NCI-H1092 (cell line): ENCODE measurements at places on chromosomes 2 and 18.
A peak's percentile ranks its signal among the peaks of the same experiment; 100 is the strongest.

DNA sequence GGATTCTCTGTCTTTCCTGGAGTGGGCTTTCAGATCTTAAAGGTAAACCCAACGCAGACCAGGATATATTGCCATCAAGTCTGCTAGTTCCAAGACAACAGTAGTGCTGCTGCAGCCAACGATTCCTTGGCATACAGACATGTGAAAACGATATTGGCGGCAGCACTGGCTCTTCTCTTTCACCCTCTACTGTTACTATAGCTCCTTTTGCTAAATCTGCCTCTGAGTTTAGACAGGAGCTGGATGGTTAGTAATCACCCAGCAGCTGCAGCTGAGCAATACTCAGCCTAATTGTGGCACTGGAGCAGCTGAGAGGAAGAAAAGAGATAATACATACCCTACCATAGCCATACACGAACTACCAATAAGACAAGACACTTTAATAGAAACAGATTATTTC is 4.0 kb downstream of the YES1 start:
- peak; percentile 16 for DNase-seq

- DNase-seq, result no peak
These were observed 215.1 kb downstream of the DYSF start for GRCh38 chr2:71668326-71669057.

DNA sequence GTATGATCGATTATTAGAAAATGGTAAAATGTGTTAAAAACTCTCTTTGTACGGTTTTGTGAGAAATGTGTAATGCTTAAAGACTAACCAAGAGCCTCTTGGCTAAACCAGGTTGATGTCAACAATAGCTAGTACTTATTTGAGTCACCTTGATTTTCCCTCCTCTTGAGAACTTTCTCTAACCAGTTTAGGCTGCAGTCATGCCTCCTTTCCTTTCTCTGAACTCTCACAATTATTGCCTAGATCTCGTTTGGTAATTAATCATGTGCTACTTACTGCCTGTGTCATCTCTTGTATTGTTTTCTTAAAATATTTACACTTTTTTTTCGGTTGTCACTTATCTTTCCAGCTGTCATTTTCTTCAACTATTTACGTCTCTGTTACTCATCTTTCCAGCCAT is 1.1 kb upstream of the EPC2 start:
- DNase-seq, result no peak

DNA sequence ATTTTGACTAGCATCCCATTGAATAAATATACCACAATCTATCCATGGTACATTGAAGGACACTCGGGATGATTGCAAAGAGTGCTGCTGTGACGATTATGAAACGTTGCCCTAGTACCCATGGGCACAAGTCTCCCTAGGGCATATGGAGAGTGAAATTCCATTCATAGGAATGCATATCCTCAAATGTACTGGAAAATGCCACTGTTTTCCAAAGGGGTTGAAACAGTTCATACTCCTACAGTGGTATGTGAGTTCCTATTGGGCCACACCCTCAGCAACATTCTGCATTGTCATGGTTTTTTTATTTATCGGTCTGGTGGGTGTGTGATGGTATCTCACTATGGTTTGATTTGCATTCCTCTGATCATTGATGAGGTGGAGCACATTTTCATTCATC is 130.6 kb downstream of the TWIST2 start:
- DNase-seq, result no peak

DNA sequence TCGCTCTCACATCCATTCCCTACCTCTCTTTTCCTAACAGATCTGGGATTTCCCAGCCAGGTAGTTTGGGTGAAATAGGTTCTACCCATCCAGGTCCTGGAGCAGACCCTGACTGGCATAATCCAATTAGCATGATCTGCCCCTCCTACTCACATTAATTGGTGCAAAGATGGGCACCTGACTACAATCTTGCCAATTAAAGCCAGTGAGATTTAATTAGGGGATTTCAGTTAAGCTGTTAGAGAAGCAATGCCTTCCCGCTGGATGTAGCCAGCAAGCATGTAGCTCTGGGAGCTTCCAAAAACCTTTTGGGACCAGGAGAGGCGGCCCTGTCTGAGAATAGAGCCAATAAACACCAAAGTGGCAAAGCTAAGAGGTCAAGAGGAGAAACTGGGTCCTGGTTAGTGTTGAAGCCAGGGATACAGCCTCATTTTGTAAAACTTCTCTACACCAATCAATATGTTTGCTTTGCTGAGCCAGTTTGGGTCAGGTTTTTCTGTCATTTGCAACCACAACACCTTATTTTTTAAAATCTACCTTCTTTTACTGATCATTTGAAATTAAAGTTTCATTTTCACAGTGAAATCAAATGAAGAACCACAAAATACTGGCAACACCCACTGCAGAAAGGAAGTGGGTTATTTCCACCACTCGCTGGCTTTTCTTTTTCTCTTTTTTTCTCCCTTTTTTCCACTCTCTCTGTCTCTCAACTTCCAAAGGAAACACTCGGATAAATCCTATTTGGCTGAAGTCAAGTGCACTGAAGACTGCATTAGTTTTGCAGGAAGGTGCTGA is 3.2 kb upstream of the TTC39C start:
- no peak for DNase-seq

GRCh38 chr2:233252227-233252626 is 754 bp downstream of the ATG16L1 start:
- DNase-seq, result no peak

GRCh38 chr2:159525012-159525411 is 91.3 kb downstream of the BAZ2B start:
- no peak for DNase-seq

- no peak for DNase-seq
These were observed 283.1 kb downstream of the ZNF407 start for GRCh38 chr18:74880706-74881278.

DNA sequence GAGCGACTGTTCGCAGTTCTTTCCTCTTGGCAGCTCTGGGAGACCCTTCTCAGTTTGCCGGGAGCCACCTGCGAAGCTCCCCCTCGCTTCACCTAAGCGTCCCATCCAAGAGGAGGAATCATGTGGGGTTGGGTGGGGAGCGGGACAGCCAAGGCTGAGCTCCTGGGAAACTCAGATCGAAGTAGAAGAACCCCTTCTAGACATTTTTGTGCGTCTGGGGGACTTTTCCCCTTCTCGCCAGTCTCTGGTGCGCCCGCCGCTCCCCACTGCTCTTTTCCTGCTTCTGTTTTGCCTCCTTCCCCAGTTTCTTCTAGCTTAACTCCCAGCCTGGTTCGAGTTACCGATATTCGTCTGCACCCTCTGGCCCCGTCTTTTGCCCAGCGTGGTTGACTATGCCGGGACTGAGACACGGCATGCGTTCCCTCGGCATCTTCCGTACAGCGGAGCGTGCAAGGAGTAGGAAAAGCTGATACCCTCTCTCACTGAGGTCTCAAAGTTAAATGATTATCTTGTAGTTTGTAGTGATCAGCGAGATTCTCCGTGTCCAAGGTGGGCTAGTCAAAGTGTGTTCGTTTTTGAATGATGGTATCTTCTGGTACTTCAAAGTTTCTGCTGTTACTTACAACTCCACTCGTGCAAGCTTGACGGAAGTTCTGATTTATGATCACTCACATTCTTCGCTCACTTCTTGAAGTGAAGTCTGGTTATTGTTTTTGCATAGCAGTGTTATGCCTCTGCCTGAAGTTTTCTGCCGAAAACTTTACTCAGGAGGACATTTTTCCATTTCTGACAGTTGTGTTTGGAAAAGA is 664 bp downstream of the CAMKMT start:
- DNase-seq, result no peak

DNA sequence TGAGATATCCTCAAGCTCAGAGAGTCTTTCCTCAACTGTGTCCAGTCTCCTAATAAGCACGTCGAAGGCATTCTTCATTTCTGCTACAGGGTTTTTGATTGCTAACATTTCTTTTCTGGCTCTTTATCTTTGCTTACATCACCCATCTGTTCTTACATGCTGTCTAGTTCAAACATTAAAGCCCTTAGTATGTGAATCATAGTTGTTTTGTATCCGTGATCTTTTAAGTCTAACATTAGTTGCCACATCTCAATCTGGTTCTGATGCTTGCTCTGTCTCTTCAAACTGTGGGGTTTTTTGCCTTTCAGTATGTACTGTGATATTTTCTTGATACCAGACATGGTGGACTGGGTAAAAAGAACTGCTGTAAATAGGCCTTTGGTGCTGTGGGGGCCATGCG is 235.2 kb downstream of the SH3RF3 start:
- DNase-seq, result no peak

- no peak for DNase-seq
These were observed 102.9 kb downstream of the KLHL29 start for GRCh38 chr2:23487735-23488492.
